ENCODE measurements at places on chromosomes 12 and 14.

GRCh38 chr14:42174357-42174756 is 567.7 kb downstream of the LRFN5 start:
- DNase-seq = no peak

GRCh38 chr12:86264451-86265328 is 8.5 kb upstream of the MGAT4C start:
- DNase-seq = no peak

- DNase-seq = no peak
These were observed 263.4 kb downstream of the ADGRD1 start for GRCh38 chr12:131217024-131217586.

DNA sequence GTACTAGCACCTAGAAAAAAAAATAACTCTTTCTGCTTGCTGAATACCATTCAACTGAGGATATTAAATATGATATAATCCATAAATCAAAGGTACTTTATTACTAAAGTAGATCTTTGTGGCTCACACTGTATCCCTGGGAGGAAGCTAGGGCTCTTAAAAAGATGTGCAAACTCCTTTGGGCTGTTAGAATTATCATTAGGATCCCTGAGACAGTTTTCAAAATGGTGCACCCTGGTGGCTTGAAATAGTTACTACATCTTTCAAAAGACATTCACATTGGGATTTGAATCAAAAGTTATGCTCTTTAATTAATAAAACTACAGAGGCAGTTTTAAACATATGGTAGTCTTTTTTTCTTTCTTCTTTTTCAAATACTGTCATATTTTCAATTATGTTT is 228.5 kb upstream of the G2E3 start:
- DNase-seq = no peak

GRCh38 chr14:80523518-80524117 is 312.3 kb upstream of the DIO2 start:
- no peak for DNase-seq

Measured in NCI-H524 (cell line).